ENCODE measurements at places on chromosomes 5 and 9.

- DNase-seq = no peak
Observed at GRCh38 chr5:139652788-139653241, 4.7 kb downstream of the CXXC5 start.

DNA sequence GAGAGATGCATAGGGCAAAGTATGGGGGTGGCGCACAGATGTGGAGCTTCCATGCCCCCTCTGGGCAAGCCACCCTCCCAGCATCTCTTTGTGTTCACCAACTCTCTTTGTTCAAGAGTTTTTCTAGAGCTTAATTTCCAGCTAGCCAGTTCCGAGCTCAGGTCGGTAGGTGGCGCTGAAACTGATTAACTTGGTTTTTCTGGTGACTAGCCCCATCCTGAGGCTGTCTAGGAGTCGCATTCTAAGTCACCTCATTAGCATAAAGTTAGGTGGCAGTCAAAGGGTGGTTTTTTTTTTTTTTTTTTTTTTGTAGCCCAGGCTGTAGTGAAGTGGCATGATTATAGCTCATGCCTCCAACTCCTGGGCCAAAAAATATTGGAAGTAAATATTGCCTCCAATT is 476.4 kb downstream of the KDM4C start:
- DNase-seq = no peak

DNA sequence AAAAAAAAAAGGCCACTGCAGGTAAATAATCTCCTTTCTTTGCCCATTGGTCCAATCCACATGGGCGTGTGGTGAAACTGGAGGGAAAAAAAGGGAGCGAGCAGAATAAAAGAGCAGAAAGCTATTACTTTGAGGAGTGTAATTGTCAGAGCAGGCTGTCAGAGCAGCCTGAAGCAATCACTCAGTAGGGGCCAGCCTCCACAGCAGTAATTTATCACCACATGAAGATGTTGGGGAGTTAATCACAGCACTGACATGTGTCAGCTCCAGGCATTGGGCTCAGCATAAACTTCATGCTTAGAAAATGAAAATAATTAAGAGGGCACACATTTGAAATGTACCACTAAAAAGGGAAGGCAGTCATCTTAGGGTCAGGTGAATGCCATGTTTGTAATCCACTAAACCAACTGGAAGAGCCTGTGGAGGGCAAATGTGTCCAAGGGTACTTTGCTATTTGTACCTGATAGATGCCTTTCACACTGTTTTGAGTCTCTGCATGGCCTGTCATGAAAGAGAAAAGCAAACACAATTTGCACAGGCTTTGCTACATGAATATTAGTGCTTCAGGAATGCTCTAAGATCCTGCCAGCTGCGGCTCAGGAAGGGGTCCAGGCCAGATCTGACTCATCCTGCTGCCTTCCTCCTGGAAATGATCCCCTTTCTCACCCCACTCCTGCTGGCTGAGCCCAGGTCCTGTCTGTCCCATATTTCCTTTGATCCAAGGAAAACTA is 2.9 kb upstream of the PTGER4 start:
- DNase-seq = no peak

DNA sequence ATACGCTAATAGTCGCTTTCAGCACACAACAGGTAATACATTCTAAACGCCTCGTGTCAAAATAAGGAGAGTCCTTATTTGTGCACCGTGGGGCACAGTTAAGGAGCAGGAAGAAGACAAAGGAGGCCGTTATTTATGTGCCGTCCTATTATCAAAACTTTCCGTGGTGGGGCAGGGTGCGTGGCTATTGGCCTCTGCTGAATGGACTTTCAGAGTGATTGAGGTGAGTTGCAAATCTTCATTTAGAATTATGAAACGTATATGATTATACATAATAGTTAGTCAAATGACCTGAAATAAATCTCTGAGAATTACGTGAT is 833 bp downstream of the C5orf24 start:
- DNase-seq = peak; percentile 3

- no peak for DNase-seq
Observed at GRCh38 chr5:175357995-175358394, 86.0 kb downstream of the DRD1 start.

DNA sequence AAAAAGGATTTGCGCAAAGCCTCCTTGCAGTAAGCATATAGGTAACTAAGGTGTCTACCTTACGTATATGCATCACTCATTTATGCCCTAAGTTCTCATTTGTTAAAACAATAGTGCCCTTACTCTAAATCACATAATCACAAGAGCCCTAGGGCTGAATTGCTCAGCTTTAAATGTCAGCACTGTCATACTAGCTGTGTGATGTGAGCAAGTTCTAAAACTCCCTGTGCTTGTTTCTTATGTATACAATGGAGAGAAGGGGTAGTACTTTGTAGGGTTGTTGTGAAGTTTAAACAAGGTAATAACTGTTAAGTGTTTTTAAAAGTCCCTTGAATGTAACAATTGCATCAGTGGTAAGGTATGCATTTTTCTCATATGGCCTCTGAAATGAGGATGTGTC is 169.5 kb upstream of the DMRT1 start:
- DNase-seq = no peak

DNA sequence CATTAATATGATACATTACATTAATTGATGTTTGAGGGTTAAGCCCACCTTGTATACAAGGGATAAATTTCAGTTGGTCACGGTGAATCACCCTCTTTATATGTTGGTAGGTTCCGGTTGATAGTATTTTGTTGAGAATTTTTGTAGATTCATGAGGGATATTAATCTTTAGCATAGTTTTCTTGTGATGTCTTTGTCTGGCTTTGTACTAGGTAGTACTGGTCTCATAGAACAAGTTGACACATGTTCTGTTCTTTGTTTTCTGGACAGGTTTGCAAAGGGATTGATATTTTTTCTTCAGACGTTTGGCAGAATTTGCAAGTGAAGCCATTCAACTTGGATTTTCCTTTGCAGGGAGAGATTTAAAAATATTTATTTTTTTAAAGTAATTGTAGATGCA is 49.1 kb upstream of the CLK4 start:
- DNase-seq = no peak

DNA sequence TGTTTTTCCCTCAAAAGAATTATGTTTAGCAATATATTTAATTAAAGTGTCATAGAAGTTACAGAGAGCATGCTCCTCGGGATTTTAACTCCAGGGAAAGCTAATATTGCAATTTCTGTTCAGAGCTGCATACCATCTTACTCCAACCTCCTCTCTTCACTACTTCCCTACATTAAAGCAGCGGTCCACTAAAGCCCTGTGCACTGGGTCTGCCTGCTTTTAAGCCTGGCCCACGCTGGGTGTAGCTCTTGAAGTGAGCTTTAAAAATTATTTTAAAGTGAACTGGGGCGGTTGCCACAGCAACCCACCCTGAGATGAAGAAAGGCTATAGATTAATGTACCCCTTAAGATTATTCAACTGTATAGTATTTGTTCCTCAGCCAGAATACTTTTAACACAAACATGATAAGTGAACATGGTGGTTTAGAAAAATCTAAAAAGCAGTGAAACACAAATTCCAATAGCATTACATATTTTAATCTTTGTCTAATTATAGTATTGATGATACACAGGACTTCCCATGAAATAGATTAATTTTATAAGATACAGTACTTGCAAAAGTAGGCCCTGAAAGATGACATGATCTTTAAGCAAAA is 3.9 kb upstream of the MEF2C start:
- no peak for DNase-seq

DNA sequence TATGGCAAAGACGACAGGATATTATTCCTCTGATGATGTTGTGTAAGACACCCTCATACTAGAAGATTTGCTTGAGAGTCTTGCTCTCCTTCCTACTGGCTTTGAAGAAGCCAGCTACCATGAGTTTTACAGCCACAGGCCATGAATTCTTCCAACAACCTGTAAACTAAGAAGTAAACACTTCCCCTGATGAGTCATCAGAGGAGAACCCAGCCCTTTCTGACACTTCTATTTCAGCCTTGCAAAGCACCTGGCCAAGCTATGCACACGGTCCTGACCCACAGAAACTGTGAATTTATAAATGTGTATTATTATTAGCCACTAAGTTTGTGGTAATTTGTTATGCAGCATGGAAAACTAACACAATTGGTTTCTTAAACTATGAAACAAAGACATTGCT is 288.8 kb upstream of the ADAMTSL1 start:
- no peak for DNase-seq

GRCh38 chr5:102218159-102218558 is 77.9 kb downstream of the SLCO4C1 start:
- DNase-seq = no peak

- no peak for DNase-seq
Observed at GRCh38 chr5:169080448-169080911, 220.5 kb downstream of the SLIT3 start.

DNA sequence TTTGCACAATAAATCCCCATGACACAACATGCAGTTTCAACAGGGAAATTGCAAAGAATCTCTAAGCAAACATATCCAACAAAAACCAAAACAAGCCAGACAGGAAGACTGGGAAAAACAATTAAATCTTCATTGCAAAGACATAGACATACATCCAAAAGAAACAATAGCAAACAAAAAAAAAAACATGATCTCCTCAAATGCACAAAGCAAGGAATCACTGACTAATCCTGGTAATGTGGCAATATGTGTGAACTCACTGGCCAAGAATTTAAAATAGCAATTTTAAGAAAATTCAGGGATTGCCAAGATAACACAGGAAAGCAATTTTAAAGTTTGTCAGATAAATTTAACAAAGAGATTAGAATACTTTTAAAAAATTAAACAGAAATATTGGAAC is 520.1 kb upstream of the SMC2 start:
- DNase-seq = no peak

GRCh38 chr5:19125956-19126713 is 861.9 kb downstream of the CDH18 start:
- no peak for DNase-seq

DNA sequence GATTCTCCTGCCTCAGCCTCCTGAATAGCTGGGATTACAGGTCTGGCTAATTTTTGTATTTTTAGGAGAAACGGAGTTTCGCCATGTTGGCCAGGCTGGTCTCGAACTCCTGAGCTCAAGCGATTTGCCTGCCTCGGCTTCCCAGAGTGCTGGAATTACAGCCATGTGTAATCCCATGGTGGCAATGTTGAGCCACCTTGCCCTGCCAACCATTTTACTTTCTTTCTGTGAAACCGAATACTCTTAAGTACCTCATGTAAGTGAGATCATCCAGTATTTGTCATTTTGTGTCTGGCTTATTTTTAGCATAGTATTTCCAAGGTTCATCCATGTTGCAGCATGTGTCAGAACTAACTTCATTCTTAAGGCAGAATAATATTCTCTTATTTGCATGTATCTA is 8.2 kb downstream of the PRRC2B start:
- DNase-seq = no peak

DNA sequence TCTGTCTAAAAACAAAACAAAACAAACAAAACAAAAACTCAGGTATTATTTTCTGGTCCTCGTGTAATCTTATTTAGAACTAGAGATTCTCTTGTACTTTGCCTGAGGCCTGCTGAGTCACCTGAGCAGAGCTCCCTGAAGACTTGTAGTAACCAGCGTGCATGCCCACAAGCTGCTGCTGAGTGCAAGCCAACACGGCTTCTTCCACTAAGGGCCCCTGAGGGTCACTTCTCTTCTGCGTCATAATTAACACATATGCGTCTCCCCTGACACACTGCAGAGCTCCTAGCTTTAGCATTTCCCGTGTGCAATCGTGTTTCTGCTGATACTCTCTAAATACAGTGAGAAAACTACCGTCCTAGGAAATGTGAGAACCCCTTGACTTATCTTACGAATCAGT is 10.9 kb upstream of the NDFIP1 start:
- no peak for DNase-seq

- no peak for DNase-seq
Observed at GRCh38 chr5:163105456-163105855, 331.9 kb upstream of the CCNG1 start.

DNA sequence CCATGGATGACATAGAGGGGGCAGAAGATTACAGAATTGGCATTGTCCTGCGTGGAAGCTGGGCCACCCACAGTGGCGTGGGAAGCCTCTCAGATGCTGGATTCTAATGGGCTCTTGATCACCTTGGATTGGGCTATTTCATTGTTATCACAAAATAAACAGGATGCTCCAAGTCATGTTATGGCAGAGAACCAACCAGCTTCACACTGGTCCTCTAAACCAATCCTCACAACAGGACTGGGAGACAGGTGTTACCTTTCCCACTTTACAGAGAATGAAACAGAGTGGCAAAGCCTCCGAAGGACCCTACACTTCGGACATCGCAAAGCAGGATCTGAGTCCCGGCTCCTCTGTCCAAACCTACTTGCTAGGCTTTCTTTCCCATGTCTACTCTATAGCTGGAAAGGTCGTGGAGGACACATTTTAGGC is 455 bp upstream of the SMIM3 start:
- DNase-seq = no peak

GRCh38 chr9:1271367-1271766 is 221.2 kb downstream of the DMRT2 start:
- DNase-seq = no peak

DNA sequence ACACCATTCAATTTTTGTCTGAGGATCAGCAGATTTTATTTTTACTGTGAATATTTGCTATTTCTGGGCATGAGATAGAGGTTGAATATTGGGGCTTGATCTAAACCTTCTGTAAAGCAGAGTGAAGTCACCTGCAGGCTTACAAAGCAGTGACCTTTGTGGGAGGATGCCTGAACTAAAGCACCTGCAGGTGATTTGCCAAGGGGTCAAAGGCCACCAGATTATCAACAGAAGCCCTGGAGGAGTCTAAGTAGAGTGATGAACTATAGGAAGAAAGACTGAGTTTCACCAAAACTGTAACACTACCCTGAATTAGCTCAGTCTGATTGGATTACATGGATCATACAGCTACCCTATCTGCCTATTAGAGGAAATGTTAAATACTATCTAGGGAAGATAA is 144.3 kb upstream of the PRLR start:
- no peak for DNase-seq

DNA sequence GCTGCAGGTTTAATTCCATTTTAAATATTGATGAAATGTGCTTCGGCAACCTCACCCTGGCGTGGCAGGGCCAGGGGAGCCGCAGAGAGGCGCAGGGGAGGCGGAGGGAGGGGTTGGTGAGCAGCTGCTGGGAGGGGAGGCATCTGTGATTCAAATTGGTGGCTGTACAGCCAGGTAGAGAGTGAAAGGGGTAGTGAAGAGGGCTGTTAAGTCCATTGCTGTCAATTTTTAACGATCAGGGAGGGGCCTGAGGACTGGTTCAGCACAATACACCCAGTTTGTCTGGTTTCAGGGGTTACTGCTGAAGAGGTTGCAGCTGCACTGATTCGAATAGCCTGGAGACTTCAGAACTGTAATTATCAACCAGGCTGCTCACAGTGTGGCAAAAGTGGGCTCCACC is 31.3 kb downstream of the LHX6 start:
- DNase-seq = no peak
